H7 (cell line): ENCODE measurements at places on chromosomes 12 and 14.

- no peak for DNase-seq
These were observed 290.8 kb downstream of the PRKD1 start for GRCh38 chr14:29636870-29637269.

GRCh38 chr12:106919910-106920544, 35.7 kb upstream of the TMEM263 start:
- DNase-seq: no peak

- DNase-seq: no peak
These were observed 3.2 kb upstream of the DUSP6 start for GRCh38 chr12:89355243-89356068.

DNA sequence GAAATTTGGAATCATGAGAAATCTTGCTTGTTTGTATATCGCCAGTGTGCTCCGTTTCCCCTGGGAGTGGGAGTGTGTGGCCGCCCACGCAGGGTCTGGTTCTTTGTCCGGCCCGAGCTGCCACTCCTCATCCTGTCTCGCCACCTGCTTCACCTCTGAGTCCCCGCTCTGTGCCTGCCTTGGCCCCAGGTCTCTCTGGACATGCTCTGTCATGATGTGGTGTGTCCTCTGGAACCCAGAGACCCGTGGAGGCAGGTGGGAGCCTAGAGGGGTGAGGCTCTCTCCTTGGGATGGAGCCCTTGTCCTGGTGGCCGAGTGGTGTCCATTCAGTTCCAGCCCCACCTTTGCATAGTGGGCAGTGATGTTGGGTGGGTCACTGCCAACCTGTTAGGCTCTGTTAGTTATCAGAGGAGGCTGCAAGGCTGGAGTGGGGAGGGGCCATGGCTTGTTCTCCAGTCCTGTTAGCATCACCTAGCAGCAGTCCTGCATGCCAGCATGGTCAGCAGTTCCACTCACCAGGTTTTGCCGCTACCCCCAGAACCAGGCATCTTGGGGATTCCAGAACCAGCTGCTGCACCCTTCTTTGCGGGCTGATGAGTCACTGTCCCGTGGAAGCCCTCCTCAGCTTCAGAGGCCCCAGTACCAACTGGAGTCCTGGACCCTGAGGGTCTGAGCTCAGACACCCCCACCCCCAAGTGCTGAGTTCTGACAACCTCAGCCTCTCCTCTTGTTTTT, 76.5 kb downstream of the EP400 start:
- DNase-seq: no peak

DNA sequence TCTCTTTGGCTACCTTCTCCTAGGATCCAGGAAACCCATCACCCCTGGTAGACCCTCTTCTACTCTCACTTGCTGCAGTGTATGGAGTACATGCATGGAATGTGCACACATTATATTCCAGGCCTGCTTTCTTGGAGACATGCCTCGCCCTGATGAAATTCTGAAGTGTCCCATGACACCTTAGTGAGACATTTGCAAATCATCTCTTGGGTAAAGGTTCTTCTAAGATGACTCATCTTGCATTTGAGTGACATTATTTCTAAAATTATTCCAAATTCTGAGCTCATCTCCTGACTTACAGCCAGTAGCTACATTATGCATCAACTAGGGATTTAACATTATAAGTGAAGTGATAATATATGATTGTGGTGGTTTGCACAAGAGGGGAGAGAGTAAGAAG, 49.8 kb downstream of the SDR9C7 start:
- no peak for DNase-seq

DNA sequence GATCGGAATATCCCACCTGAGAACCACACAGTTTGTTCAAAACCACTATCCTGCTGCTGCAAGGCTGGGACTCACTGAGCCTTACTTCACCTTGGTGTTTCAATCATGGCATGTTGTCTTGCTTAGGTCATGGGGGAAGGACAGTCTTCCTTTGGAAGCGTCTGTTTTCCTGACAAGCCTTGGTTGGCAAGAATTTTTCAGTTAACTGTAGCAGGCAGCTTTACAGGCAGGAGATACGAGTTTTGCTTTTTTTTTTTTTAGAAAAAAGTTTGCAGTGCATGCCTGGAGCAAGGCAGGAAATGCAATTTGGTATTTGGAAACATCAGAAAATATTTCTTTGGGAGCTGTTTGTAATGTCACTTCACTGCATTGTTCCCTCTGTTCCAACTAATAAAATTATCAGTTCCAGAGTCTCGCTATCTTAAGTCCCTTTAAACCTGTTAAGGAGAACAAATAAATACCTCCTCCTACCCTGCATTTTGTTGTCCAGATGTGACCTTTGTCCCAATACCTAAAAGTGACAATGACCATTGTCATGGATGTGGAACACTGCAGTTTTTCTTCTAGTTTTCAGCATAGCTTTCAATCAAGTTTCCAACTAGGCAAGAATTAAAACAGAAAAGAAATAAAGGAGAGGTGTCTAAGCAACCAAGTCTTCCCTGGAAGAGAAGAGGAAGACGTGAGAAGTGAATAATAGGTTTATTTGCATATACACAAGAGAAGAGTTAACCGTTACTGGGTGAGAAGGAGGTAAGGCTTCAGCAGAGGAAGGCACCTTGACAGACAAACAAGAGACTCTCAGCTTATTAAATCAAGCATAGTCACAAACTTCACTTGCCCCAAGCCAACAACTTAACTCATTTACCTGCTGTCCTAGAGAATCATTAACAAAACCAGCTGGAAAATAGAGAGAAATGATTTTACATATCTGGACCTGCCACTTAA, 71.4 kb upstream of the ACTN1 start:
- no peak for DNase-seq

DNA sequence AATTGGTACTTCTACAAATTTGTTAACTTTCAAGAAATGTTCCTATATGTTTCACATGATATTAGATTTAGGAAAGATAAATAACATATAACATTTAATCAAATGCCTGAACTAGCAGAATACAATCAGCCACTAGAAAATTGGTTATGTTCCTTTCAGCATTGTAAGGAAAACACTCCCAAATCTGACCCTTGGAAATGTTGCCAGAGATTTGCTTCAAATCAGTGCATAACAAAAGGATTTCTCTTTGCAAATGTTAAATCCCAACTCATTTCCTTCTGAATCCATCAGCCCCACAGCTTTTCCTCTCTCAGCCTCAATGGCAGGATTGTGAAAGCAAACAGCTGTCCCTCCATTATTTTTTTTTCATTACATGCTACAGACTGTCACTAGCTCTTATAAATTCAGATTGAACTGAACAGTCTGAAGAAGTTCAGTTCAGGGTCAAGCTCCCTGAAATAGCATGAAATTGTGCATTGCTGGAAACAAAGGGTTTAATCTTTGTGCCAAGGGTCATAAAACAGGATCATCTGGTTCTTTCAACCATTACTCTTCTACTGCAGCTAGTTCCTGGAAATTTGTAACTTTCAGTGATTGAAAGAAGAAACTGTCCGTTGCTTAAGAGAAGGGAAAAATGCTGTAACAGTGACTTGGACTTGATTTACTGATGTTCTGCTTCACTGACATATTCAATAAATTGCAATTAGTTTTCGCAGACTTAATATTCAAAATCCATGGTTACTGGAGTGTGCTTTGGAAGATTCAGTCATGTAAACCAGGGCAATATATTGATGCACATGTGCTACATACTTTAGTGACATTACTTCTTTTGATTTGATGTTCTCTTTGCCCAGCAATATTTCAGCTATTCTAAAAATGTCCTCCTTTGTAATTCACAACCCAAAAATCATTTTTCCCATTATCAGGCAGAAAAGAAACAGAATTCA, 246.4 kb downstream of the RPL10L start:
- DNase-seq: no peak

GRCh38 chr12:103399986-103400385, 95.8 kb downstream of the C12orf42 start:
- DNase-seq: no peak

GRCh38 chr14:60532442-60532841, 23.5 kb downstream of the SIX6 start:
- no peak for DNase-seq

GRCh38 chr12:77160931-77161330, 95.6 kb upstream of the E2F7 start:
- no peak for DNase-seq

- DNase-seq: peak; percentile 64
These were observed 1.0 kb downstream of the ITPK1 start for GRCh38 chr14:93114713-93115068.

- DNase-seq: peak; percentile 78
These were observed 8.9 kb downstream of the ANG start for GRCh38 chr14:20697273-20698017.

DNA sequence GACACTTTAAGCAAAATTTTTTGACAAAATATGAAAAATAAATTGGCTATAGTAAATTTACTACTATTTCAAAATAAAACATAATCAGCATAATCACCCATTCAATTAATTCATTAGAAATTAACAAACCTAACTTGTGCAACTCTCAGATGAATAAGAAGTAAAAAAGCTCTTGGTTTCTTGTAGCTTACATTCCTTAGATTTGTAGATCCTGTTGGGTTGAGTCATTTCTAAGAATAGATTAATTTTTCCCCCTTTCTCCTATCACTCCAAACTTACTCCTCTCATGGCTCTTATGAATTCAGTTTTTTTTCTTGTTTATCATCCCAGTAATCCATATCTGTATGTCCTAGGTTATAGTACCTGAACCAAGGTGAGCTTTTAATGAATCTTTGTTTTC, 230.9 kb upstream of the LRIG3 start:
- no peak for DNase-seq

DNA sequence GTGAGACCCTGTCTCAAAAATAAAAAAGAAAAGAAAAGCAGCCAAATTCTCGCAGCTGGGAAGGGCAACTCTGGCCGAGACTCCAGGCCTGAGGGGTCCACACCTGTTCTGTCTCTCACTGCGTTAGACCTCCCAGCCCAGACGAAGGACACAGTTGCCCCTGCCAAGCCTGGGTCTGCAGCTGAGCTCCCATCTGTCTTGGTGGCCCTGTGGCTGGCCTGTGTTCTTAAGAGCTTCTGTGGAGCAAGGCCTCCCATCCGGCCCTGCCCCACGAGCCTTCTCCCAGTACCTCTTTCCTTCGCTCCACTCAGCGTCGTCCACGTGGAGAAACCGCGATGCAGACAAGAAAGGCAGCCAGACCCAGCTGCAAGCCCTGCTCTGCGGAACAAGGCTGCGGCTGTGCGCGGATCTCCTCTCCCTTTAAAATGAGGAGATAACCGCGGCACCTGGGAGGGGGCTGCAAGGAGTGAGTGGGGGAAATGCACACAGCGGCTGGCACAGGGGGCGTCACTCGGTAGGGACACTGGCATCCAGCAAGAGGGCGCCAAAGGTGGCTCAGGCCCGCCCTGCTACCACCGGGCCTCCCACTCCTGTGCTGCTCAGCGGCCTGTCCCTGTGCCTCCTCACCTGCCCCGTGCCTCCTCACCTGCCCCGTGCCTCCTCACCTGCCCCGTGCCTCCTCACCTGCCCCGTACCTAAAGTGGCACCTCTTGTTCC, 42.4 kb downstream of the LRRC74A start:
- peak; percentile 68 for DNase-seq
